ENCODE measurements at places on chromosomes 11 and 22.

DNA sequence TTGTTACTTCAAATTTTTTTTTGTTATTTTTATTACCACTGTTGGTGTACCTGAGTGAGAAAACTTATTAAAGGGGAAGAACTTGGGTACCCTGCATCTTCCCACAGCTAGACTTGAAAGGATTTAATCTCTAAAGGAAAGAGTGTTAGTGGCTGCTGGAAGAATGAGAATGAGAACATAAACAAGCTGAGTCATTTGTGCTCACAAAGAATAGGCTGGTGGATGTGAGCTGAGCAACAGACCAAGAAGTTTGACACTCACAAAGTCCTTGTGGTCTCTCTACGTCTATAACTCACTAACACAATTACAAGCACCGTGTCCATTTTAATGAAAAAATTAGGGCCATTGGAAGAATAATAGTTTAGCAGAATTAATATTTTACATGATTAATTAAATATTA lies 217.6 kb upstream of the ANO5 start:
- DNase-seq = no peak

GRCh38 chr11:120179057-120179672 lies 31.7 kb upstream of the OAF start:
- DNase-seq = no peak

DNA sequence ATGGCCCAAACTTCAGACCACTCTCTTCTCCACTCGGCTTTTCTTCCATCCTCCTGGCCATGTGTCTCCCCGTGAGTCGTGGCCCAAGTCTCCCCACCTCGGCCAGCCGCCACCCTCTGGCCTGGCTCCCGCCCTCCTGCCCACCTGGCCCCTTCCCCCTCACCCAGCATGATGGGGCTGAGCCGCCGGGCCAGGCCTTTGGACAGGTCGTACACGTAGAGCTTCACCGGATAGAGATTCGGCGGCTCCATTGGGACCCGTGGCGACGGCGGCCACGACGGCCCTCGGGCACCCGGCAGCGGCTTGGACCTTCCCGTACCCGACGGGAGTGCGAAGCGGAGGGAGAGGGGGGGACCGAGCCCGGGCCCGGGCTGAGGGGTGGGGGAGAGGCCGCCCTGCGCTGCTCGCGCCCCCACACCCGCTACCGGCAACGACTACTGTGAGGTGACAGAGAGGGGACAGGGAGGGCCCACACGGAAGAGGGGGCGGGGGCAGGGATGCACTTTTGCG lies at the start of gene DESI1:
DESI1 (minus strand) TSS at position 455 of the 510 bp plus-strand sequence; CDS start at position 251, 204 bp downstream.
- no peak for DNase-seq

- DNase-seq = no peak
These were observed at the start of gene ROBO3 for GRCh38 chr11:124865181-124865901. TSS of gene ROBO3 (plus strand) at chr11:124865432. CDS start at chr11:124865578, 146 bp downstream.

GRCh38 chr11:103700622-103701021 lies 335.8 kb upstream of the DDI1 start:
- DNase-seq = peak; percentile 85

DNA sequence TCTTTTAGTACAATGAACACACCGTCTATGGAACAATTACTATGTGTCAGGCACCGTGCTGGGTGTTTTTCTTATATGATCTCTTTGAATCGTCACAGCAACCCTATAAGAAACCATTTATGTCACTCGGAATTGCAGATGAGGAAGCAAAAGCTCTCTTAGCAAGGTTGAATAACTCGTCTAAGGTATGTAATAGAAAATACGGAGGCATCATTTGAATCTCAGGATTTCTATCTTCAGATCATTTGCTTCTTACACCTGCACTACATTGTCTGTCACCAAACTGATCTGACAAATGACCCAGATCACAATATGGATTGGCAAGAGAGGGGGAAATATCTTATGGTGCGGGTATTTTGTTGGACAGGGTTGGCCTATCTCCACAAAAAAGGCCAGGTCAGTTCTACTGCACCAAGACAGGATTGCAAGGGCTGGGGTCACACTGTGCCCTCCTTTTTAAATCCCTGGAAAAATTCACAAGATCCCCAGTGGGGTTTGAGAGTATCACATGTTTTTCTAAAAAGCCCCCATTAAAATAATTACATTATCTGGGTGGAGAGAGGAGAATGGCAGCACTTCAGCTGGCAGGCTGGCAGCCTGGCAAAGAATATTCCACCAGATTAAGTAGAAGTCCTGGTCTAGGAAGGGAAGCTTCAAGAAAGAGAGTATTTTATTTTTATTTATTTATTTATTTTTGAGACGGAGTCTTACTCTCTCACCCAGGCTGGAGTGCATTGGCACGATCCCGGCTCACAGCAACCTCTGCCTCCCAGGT lies 110.7 kb upstream of the CLMP start:
- DNase-seq = no peak

- no peak for DNase-seq
These were observed 73.9 kb upstream of the SEZ6L start for GRCh38 chr22:26095256-26095956.

- no peak for DNase-seq
These were observed 44.9 kb downstream of the WNT11 start for GRCh38 chr11:76161261-76161961.

DNA sequence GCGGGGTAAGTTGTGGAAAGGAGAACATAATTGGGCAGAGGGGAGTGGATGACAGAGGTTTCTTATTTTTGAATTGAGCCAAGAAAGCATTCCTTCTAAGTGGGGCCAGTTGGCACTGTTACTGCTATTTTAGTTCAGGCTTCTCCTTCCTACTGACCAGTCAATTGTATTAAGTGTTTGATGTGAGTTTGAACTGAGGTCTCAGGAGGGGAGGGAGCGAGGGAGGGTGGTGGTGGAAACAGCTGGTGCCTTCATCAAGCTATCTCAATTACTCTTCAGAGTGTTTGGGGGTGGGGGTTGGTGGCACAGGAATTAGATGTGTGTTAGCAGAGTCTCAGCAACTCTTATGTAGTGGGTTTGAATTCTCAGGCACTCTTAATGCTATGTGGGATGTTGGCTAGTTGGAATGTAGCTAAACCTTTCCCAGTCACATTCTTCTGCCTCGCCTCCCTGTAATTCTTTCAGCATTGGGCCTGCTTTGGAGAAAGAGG lies 14.5 kb downstream of the CTNND1 start:
- DNase-seq = peak; percentile 72

- DNase-seq = no peak
These were observed 3.8 kb upstream of the RFPL2 start for GRCh38 chr22:32208681-32209080.

GRCh38 chr22:31872209-31872608 lies 72.1 kb upstream of the YWHAH start:
- DNase-seq = peak; percentile 29

GRCh38 chr11:88704485-88704884 lies 361.3 kb downstream of the GRM5 start:
- peak; percentile 7 for DNase-seq

DNA sequence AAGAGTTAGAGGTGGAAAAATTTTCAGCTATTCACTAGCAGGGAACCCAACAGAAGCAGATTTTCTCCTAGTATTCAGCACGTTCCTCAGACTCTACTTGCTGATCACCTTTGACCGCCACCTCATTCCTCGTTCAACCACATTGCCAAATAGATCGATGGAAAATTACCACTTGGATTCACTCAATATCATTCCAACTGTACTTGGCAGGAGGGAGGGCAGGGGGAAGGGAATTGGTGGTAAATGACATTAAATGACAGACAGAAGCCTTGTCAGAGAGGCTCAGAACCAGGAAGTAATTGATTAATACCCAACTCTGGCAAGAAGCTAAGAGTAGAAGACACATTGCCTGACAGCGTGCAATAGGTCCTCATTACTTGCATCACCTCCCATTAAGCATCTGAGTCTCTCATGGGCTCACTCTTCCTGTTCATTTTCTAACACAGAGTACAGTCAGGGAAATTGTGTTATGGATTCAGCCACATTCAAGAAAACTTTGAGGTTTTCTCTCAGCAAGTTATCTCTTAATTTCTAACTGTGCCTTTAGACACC lies 240.5 kb upstream of the FAT3 start:
- no peak for DNase-seq

- no peak for DNase-seq
These were observed 3.4 kb upstream of the TMEM184B start for GRCh38 chr22:38276166-38276565.

GRCh38 chr22:49189871-49190270 lies 637.8 kb downstream of the BRD1 start:
- no peak for DNase-seq

- no peak for DNase-seq
These were observed 7.4 kb downstream of the CD5 start for GRCh38 chr11:61109671-61110070.

DNA sequence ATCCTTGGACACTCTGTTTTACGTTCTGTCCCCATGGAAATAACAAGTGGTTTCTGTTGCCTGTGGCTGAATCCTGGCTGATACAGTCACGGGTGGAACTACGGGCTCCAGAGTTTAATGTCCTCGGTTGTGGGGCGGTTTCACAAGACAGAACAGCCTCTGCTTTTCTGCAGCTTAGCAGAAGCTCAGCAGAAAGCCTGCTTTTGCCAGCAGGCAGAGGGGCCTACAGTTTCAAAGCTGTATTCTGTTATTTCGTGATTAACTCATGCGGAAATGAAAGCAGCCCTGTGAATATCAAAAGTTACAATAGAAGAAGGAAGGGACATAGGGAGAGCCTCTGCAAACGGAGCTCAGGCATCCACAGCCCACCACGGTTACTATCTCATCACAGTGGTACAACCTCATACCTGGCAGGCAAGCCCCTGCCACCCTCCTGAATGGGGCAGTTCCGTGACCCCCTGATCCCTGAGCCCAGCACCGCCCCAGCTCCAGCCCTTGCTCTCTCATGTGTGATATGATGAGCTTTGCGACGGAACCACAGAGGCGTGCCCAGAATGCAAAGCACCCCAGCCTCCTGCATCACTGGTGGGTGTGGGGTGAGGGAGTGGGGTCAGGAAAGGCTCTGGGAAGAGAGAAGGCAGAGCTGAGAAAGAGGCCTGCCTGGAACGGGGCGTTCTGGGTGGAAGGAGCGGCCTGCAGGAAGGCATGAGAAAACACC lies 360.6 kb downstream of the BRD1 start:
- DNase-seq = no peak

- DNase-seq = peak; percentile 54
These were observed 251.9 kb downstream of the ST3GAL4 start for GRCh38 chr11:126607374-126607773.

- DNase-seq = no peak
These were observed 77.8 kb downstream of the GRIK4 start for GRCh38 chr11:120589376-120589775.

DNA sequence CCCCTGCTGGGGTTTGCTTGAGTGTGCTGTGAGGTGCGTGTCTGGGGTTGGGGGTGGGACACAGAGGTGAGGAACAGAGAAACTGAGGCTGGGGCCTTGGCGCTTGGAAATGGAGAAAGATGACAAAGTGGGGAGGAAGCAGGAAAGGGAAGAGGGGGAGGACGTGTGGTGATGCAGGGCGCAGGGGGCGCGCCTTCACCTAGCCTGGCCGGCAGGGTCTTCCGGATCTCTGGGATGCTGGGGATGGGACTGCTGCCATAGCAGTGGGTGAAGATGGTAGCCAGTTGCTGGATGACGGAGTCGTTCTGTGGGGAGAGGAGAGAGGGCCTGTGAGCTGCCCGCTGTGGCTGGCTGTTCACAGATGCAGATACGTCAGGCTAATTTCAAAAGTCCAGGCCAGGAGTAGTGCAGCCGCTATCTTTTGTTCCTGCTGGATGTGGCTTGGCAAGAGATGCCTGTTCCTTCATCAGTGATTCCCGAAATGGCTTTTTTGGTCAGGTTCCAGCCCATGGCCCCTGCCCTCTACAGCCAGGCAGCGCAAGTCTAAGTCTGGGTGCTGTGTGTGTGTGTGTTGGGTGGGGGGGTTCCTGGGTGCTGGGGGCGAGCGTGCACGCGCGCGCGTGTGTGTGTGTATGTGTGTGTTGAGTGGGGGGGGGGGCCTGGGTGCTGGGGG lies 54.8 kb downstream of the NAT10 start:
- no peak for DNase-seq

DNA sequence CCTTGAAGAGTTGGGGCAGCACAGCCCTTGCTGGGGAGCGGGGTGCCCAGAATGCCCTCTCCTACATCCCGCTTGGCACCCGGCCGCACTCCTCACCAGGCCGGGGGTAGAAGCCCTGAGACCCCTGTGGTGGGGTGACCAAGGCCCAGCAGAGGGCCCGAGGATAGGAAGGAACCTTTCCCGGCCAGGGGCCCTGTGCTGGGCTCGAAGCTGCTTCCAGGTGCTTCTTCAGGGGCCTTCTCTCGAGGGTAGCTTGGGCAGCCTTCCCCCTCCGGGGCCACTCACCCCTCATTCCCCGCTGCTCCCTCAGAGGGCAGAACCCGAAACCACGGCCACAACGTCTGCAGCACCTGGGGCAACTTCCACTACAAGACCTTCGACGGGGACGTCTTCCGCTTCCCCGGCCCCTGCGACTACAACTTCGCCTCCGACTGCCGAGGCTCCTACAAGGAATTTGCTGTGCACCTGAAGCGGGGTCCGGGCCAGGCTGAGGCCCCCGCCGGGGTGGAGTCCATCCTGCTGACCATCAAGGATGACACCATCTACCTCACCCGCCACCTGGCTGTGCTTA lies 752 bp downstream of the MUC2 start:
- DNase-seq = no peak

DNA sequence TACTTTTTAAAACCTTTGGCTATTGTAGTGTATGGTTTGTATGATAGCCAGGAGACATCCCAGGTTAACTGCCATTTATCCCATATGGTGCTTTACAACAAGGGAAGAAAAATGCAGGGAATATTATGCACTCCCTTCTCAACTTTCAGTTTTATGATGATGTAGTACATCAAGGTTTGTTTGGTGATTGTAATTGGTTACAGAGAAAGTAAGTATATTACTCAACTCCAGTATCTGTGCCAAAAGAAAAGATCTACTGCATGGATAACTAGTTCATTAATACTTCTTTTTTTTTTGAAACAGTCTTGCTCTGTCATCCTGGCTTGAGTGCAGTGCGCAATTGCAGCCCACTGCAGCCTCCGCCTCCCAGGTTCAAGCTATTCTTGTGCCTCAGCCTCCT lies 65.3 kb downstream of the BCL2L13 start:
- peak; percentile 18 for DNase-seq

GRCh38 chr22:38144025-38144405 lies 33.5 kb upstream of the BAIAP2L2 start:
- no peak for DNase-seq

GRCh38 chr11:92784331-92784730 lies 185.1 kb upstream of the MTNR1B start:
- DNase-seq = no peak

GRCh38 chr22:16774911-16775500 lies 50.2 kb downstream of the XKR3 start:
- no peak for DNase-seq

All from cardiac fibroblast (primary cell).